ENCODE measurements at places on chromosomes 12 and 14.

DNA sequence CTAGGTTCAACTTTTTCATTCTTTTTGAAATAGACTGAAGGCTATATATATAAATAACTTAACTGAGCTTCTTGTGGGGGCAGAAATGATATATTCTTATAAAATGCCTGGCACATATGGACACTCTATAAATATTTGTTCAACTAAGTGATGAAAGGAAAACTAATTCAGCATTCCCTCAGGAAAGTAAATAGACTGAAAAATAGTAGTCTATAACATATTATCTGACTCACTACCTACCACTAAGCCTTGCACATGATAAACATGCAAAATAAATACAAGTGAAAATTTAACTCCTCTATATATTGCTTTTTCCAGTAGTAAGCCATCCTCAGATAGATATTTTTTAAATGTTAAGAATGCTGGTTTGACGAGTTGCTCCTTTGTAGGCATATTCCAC, 15.7 kb upstream of the BMAL2 start:
- no peak for DNase-seq

GRCh38 chr12:131104463-131105350, 151.0 kb downstream of the ADGRD1 start:
- peak; percentile 80 for DNase-seq

DNA sequence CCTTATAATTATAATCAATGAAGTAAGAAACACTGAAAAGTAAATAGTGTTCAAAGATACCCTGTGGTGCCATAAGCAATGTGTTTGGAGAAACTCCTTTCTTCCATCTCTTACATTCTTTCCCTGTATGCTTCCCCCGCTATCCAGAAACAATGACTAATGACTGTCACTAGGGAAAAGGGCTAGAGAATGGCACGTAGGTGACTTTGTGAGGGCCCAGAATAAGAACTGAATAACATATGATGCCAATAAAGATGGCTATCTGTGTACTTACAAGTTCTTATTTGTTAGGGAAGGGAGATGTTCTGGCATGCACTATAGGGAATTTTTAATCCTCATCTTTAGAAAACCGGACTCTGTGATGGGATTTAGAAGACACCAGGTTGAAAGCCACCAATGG, 4.7 kb upstream of the KRT7 start:
- no peak for DNase-seq

DNA sequence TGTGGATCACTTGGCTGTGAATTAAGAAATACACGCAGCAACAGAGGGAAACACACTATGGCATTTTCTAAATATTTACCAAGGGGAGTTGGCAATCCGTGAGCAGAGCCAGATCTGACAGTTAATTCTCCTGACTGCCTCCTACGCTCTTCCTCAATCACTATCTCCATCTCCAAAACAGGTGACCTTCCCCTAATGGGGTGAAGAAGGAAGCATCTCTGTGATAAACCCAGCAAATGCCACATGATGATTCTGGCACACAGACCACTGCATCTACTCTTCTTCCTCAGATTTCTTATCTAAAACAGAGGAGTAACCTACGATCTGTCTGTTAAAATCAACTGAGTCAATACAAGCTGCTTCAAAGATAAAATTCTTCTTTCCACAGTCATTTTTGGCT, 4.4 kb downstream of the SPTB start:
- no peak for DNase-seq

- DNase-seq: no peak
Measured at GRCh38 chr12:46227616-46228015, 41.2 kb downstream of the SLC38A1 start.

DNA sequence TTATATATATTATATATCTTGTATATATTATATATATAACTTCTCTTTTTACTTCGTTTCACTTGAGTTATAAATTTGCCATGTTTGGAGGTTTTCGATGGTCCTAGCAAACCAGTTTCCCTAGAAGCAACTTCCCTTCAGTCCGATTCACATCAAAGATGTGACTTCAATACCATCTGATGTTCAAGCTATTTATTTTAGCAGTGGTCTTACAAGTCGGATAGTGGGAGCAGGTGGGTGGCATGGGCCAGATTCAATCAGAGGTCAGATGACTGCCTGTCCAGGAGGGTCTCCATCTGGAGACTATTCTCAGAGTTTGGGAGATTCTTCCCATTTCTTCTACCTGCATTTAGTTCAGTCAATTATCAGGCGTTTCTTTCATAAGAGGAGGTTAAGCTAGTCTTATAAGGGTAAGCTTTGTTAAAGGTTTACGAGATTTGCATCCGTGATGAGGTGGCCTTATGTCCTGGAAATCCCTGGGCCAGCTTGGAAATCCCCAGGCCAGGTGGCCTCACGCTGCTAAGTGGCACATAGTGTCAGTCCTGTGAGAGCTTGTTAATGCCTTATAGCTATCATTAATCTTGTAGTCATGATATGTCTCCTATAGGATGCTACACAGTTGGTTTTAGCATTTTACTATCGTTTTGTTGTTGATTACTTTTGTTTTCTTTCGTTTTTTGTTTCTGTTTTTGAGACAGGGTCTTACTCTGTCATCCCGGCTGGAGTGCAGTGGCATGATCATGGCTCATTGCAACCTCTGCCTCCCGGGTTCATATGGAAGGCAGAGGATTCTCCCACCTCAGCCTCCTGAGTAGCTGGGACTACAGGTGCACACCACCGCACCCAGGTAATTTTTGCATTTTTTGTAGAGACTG, 145.8 kb downstream of the BICD1 start:
- no peak for DNase-seq

GRCh38 chr12:110888256-110888991, 32.0 kb downstream of the MYL2 start:
- DNase-seq: no peak

- DNase-seq: no peak
Measured at GRCh38 chr12:61009192-61009591, 1251.0 kb upstream of the USP15 start.

- no peak for DNase-seq
Measured at GRCh38 chr14:68596211-68596610, 196.7 kb downstream of the ZFP36L1 start.

DNA sequence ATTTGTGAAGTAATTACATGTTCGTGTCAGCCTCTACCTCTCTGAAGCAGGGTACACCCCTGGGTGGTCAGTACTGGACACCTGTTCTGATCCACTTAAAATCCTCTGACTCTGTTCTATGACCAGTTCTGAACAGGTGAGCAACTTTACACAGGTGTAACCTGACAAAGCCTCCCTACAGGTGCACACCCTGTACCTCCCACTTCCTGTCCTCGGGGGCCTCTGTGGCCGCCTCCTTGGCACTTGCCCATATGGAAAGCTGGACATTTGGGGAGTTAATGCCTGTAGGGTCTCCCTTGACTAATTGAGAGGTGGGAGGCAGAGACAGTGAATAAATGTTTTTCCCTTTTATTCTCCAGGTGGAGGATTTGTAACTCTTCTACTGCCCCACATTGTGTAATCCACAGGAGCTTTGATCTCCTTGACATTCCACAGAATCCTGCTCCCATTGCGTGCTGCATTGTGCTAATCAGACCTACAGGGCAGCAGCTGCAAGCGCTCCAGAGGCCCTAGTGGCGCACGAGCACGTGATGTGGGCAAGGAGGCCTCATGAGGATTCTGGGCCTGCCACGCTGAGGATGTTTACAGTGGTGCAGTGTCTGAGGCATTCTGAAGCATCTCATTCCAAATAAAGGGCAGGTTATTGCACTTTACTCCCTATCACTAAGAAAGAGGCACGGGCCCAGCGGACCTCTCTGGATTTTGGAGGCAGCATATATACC, 45.8 kb upstream of the BATF start:
- DNase-seq: no peak

DNA sequence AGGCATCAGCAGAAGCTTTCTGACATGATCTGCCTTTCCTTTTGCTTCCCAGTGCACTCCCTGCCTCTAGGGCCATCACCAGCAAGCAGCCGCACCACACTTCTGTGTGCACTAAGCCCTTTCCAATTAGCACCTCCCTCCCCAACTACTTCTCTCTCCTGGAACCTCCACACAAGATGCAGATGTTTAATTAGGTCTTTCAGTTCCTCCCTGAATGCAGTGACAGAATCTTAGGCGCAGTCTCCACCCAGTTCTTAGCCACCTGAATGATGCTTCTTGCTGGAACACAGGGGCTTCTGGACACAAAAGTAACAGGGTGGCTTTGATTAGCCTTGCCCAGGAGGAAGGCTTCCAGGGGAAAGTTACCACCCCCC, 32.9 kb downstream of the NIN start:
- no peak for DNase-seq

GRCh38 chr12:56954958-56955355, 2.5 kb downstream of the RDH16 start:
- no peak for DNase-seq

DNA sequence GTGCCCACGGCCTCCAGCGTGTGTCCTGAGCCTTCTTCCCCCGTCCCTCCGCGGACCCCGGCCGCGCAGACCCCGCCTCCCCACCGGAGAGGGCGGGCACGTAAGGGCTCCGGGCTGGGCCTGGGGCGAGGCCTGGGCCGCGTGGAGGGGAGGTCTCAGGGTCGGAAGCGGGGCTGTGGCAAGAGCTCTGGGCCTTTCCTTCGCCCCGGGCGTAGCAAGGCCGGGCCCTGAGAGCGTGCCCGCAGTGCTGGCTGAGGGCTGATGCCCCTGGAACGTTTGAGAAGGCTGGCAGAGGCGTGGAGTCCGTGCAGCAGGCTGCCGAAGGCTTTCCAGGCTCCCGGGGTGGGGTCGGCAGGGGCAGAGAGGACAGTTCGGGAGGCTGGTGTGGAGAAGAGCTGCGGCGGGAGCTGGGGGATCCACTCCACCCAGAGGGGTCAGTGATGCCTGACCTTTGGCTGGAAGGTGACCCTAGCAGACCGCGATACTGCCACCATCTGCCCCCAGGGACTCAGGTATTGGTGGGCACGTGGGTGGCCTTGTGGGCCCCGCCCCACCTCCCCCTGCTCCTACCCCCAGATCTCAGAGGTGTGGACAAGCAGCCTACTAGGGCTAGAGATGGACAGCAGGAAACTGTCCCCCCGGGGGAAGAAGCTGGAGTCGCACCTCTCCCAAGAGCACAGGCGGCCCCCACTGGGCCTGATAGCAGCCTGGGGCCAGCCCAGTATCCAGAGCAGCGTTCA, 558 bp downstream of the TEX22 start:
- DNase-seq: no peak

- no peak for DNase-seq
Measured at GRCh38 chr12:76562130-76562529, 2.6 kb upstream of the OSBPL8 start.

- no peak for DNase-seq
Measured at GRCh38 chr12:124828264-124829007, 35.2 kb downstream of the SCARB1 start.

GRCh38 chr12:113075137-113075683, 18.7 kb downstream of the DTX1 start:
- DNase-seq: no peak

DNA sequence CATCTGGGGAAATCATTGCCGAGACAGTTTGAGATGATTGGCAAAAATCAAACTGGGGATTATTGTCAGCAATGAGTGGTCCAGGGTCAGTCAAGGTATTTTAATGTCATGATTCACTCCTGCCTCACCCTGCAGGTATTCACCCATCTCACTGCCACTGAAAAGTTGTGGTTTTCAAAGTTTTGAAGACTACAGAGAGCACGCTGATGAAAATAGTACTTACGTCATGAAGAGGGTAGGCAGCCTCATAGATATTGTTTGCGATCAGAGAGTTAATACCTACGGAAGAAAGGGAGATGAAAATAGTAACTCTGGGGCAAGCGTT, 138.0 kb downstream of the ANO2 start:
- DNase-seq: no peak

DNA sequence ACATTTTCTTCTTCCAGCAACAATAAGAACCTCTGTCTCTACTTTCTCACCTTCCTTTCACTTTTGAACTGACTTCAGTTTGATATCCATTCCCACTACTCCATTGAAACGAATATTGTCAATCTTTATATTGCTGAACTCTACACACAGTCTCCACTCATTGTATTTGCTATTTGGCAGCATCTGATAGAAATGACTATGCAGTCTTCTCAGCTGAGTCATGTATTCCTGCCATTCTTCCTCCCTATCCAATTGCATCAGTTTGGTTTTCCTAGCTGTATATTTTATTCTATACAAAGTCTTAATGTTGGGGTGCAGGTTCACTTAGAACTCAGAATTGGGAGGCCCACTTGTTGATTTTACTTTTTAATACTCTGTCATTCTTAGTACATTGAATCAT, 107.5 kb upstream of the CPNE8 start:
- peak; percentile 28 for DNase-seq

DNA sequence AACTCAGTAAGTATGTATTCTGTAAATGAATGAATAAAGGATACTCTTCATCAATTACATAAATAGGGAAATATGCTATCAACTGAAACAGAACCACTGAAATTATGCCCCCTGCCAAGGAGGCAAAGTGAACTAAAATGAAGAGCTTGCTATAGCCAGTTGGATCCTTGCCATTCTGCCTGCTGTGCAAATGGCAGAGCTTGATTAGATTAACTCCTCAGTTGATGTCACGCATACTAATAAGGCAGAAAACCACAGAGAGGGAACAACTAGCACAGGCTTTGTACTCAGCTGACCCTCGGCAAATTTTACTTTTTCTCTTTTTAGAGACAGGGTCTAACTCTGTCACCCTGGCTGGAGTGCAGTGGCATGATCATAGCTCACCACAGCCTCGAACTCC, 36.7 kb upstream of the FERMT2 start:
- no peak for DNase-seq

- DNase-seq: peak; percentile 39
Measured at GRCh38 chr12:122336015-122336946, 70.0 kb upstream of the VPS33A start.

DNA sequence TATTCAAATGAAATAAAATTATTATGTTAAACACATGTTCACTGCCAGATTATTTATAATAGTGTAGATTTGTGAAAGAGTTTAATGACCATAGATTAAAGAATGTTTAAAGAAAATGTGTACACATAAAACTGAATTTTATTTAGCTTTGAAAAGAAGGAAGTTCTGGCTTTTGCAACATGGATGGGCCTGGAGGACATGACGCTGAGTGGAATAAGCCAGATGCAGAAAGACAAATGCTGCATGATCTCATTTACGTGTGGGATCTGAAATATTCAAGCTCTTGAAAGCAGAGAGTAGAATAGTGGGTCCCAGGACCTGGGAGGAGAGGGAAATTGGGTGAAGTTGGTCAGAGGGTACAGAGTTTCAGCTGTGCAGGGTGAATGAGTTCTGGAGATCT, 1261.2 kb downstream of the TMEM121 start:
- no peak for DNase-seq

GRCh38 chr14:33568935-33569579, 381.8 kb downstream of the EGLN3 start:
- no peak for DNase-seq

GRCh38 chr14:104749111-104749649, 3.8 kb upstream of the SIVA1 start:
- DNase-seq: no peak

DNA sequence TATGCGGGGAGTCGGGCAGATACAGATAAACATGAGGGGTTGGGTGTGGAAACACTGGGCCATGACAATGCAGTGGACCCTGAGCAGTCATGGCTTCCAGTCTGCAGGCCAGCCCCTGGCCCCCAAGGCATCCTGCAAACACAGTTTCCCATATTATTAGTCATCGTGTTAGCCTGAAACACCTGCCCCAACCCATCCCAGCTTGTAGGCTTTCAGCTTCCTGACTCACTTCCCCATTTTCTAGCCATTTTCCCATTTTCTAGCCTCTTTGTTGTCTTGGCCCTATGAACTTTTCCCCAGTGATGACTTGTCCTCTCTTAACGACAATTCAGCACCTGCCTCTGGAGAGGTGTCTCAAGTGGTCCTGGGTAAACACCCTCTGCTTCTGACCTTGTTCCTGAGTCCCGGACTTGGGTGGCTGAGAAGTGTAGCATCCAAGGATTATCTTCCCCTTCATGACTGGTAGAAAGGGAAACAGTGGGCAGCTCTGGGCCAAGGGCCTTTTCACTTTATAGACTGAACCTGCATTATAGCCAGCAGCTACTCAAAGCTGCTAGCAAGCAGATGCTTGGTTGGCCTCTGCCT, 4.3 kb upstream of the PGF start:
- no peak for DNase-seq
